Frontal cortex (tissue), 4 donors: ENCODE measurements at places on chromosomes 1 and 21.

GRCh38 chr1:6243993-6244392 lies at the start of gene HES3:
Gene HES3 (plus strand): TSS chr1:6244179. CDS start chr1:6244366, 187 bp downstream.
- DNase-seq = no peak

- no peak for DNase-seq
These were observed 101.7 kb downstream of the BCAR3 start for GRCh38 chr1:93579891-93580290.

- no peak for DNase-seq
These were observed 29.2 kb downstream of the MAN1C1 start for GRCh38 chr1:25645637-25646400.

GRCh38 chr1:92317836-92318493 lies 19.1 kb downstream of the RPAP2 start:
- no peak for DNase-seq

DNA sequence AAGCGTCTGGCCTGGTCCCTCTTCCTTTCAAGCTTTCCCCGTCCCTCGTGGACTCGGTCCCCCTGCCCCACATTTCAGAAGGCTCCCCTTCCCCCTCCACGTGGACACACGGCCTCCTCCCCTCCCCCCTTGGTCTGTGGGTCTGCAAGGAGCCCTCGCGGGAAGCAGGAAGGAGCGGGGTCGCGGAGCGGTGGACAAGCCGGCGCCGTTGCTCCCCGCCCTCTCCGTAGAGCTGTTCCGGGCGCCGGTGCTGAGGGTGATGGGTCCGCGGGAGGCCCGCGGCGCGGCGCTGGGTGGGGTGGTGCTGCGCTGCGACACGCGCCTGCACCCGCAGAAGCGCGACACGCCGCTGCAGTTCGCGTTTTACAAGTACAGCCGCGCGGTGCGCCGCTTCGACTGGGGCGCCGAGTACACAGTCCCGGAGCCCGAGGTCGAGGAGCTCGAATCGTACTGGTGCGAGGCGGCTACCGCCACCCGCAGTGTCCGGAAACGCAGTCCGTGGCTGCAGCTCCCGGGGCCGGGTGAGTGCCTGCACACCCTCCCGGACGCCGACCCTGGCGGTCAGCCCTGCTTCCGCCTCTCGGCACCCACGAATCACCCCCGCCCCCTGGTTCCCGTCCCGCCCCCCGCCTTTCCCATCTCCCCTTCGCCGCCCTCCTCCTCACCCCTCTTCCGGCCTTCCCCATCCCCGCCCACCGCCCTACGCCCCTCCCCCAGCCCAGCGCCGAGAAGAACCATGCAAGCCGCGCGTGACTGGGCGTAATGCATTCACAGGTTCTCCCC lies 5.3 kb downstream of the FCRLB start:
- peak; percentile 73 for DNase-seq

DNA sequence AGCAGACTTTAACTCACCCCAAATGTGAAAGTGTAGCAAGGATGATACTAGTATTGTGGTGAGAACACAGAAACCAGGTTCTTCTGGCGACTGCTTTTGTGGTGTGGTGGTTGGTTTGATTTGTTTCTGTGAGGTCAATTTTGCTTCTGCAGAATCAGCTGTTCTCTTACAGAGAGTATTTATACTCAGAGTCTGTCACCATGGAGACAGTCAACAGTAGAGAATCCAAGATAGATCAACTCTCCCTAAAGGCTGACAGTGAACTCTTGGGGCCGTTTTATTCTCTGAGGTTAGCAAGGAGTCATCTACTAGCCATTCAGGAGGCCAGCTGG lies at the start of gene CFAP107:
CFAP107 (plus strand) TSS at position 209 of the 332 bp plus-strand sequence. CDS start 231 bp downstream, outside the sequence.
- no peak for DNase-seq

DNA sequence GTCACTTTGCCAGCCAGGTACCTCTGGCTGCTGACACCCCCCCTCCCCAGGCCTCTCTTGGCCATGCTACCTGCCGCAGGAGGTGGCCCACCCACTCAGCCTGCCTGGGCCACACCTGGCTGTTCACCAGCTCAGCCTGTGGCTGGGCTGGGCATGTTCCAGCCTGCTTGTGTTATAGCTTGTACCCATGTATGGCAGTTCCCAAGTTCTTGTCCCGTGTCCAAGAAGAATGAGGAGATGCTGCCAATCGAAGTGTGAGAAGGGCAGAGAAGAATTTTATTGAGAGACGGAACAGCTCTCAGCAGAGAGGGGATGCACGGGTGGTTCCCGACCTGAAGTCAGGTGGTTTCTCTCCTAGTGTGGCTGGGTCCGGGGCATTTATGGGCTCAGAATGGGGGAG lies 3.9 kb upstream of the MMEL1 start:
- DNase-seq = no peak

GRCh38 chr1:29312469-29313461 lies 76.4 kb downstream of the PTPRU start:
- DNase-seq = no peak

DNA sequence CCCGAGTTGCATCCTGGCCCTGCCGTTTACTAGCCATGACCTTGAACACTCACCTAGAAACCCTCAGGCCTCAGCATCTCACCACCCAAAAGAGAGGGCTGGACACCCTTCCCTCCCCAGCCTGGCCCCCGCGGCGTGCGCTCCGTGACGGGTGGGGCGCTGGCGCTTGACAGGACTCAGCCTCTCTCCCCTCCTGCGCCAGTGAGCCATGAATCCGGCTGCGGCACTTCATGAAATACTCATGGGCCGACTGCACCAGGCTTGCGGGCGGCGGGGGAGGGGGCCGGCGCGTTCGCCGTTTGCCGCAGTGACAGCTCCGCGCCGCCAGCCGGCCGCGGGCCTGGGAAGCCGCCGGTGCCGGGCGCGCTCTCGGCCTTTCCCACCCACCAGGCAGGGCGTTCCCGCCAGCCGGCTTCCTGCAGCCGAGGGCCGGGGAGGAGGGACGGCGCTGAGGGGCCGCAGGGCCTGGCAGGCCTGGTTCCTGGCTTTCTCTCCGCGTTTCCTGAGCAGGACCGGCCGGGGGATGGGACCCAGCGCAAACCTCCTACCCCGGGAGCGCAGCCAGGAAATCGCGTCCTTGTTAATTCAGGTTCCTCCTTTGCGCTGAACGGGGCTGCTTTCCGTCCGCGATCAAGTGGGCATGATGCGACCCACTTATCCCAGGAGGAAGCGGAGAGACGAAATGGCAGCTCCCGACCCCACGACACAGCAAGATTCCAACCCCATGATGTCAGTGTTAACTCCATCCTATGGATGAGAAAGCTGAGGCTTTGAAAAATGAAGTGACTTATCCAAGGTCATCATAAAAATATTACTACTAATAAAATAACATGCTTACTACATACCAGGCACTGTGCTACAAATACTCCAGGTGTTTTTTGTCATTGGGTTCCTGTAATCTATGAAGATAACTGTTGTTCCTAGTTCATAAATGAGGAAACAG lies 9.1 kb upstream of the LUZP1 start:
- DNase-seq = peak; percentile 66

DNA sequence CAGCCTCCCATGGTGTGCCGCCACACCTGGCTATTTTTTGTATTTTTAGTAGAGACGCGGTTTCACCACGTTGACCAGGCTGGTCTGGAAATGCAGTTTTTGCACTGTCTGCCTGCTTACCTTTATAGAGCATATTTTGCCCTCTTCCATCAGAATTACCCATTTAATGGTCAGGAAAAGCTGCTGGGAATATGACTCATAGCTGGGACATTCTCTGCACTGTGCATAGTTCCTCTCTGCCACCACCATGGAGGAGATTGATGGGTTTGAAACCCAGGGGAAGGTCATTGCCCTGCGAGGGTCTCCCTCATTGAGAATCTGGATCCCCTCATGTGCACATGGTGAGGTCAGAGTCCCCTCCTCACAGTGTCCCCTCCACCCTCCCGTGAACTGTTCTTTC lies 32.1 kb downstream of the MX1 start:
- DNase-seq = no peak

- peak; percentile 28 for DNase-seq
These were observed 62.4 kb downstream of the CD247 start for GRCh38 chr1:167455786-167456446.

DNA sequence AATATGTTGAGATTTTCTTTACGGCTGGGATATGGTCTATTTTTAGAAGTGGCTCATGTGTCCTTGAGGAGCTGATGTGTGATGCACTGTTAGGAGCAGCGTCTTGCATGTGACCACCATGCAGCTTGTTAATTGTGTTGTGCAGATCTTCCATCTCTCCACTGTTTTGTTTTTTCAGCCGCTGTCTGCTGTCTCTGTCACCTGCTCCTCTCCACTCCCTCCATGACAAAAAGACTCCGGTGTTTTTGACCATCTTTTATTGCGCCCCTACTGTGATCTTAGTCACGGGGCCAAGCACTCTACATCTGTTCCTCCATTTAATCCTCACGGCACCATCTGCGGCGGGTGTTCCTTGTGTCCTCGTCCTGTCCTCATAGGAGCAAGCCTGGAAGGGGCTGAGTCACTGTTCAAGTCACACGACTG lies 51.8 kb downstream of the ADARB1 start:
- DNase-seq = no peak

DNA sequence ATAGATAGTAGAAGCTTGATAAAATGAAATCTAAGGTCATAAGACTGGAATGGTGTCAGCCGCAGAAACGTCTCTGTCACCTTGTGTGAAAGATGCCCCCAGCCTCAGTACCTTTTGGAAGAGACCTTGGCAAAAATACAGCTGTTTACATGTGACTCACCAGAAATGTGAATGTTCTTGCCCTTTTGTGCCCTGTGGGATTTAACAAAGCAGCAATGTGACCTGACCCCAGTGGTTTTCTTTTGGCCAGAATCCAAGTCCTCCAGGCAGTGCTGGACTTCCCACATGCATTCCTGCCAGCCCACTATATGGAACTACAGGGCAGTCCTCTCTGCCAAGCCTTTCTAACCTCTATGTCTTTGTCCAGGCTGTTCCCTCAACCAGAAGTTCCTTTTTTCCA lies 27.2 kb upstream of the LRRC8C start:
- no peak for DNase-seq

GRCh38 chr1:208852911-208853310 lies 608.7 kb upstream of the PLXNA2 start:
- DNase-seq = no peak

GRCh38 chr1:91578320-91579109 lies 77.9 kb downstream of the CDC7 start:
- DNase-seq = no peak

DNA sequence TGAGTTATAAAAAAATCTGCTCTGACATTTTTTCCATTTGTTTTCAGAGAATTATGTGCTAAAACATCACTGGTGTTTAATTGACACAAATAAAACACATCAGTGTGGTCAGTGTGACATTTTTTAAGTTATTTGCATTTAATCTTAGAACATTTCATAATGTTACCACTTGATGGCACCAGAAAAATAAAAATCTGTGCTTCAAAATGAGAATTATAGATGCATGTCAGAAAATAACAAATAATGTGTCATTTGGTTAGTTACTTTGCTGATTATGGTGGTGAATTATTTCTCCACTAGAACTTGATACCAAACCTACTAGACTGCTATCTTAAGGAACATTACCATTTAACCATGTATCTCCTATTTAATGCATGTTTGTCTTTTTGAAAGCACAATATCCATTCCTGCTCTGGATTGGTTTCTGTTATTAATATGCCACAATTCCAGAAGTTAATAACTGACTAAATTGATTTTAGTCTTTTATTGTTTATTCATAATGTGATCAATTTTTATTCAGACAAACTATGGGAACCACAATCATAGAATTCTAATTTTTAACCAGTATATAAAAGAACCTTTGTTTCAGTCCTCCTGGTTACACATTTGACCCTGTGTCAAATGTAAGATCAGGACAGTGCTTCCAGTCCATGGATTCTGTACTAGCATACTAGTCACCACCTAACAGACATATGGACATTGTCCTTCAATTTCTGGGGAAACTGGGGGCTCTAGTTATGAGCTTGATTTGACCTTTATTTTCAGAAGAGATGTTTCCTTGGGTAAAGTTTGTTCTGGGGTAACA lies 81.0 kb downstream of the RPS6KC1 start:
- DNase-seq = no peak

- no peak for DNase-seq
These were observed 192.5 kb upstream of the FOXD3 start for GRCh38 chr1:63129855-63130254.

GRCh38 chr1:177780096-177780700 lies 189.7 kb downstream of the SEC16B start:
- DNase-seq = no peak

DNA sequence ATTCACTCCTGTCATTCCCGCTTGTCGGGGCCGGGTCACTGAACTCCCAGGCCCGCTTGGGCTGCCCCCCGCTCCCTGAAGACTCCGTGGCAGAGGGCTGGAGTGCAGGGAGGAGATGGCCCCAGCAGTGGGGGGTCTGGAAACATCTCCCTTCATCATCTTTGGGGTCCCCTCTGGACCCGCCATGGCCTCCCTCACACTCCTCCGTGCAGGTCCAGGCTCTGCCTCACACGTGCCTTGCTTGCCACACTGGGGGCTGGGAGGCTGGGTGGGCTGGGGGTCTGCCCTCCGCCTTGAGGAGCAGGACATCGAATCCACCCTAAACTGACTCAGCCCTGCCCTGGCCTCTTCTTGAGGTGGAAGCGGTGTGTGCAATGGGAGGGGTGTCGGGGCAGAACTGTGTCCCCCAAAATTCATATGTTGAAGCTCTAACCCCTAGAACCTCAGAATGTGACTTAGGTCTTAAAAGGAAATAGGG lies 35.2 kb downstream of the POFUT2 start:
- no peak for DNase-seq

- DNase-seq = no peak
These were observed 10.6 kb upstream of the CAPZB start for GRCh38 chr1:19495799-19496526.

DNA sequence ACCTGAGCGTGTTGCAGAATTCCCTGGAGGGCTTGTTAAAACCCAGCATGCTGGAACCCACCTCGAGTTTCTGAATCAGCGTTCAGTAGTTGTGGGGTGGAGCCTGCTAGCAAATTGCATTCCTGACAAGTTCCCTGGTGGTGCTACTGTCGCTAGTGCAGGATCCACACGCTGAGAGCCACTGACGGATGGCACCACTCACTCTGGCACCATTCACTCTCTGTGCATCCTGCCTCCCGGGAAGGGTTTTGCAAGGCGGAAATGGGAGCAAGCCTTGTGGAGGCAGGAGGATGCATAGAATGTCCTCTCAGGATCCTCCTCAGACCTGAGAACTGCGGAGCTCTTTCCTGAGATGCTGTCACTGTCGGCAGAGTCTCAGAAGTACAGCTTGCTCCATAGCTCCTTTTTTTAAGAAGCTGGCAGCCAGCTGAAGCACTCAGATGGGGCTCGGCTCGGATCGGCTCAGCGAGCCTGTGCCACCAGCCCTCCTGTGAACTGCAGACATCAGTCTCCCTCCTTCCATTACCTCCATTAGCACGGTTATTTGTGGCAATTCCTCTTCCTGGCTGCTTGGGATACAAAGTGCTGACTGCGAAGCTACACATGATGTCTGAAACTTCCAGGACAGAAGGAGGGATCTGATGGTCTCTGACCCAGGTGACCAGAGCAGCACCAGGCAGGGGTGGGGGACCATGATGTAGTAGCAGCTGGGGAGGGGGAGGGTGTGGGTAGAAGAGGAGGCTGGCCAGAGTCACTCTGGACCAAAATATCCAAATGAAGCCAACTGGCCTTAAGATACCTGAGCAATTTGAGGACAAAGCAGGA lies 89.6 kb downstream of the C1orf94 start:
- DNase-seq = no peak
